Glomerular endothelial cell (primary cell): ENCODE measurements at places on chromosomes 5 and 9. TPM values are rescaled to one million over a fixed set of nuclear protein-coding genes. Genes with fewer than 3 reads are reported as not detected.

The MED27 gene
- total RNA-seq = 19.1 and 25.4 TPM in 2 replicates

The PPP2R2B gene
- 0.12 and 0.19 TPM in 2 replicates for total RNA-seq

The SLC34A1 gene
- total RNA-seq = not detected in 2 replicates

The PCYOX1L gene
- total RNA-seq = 18.7 and 19.0 TPM in 2 replicates

The RGS7BP gene
- 23.9 and 24.1 TPM in 2 replicates for total RNA-seq

The ANXA1 gene
- 519 and 682 TPM in 2 replicates for total RNA-seq

The MYO10 gene
- 76.9 and 167 TPM in 2 replicates for total RNA-seq

The SAPCD2 gene
- total RNA-seq = 6.1 and 6.7 TPM in 2 replicates

The SMC2 gene
- 6.8 and 9.7 TPM in 2 replicates for total RNA-seq

The FBXO38 gene
- 34.8 and 38.2 TPM in 2 replicates for total RNA-seq

The ZNG1F gene
- total RNA-seq = 5.6 and 10.6 TPM in 2 replicates

The CARTPT gene
- not detected in 2 replicates for total RNA-seq

The EDIL3 gene
- total RNA-seq = 29.7 and 45.9 TPM in 2 replicates

The TRIM7 gene
- 2.8 and 5.3 TPM in 2 replicates for total RNA-seq

The ADAMTS19 gene
- total RNA-seq = under 0.01 and 0.48 TPM in 2 replicates

The SPATA31D4 gene
- not detected in 2 replicates for total RNA-seq
